GM13976 (cell line): ENCODE measurements at places on chromosomes 3 and 15.

DNA sequence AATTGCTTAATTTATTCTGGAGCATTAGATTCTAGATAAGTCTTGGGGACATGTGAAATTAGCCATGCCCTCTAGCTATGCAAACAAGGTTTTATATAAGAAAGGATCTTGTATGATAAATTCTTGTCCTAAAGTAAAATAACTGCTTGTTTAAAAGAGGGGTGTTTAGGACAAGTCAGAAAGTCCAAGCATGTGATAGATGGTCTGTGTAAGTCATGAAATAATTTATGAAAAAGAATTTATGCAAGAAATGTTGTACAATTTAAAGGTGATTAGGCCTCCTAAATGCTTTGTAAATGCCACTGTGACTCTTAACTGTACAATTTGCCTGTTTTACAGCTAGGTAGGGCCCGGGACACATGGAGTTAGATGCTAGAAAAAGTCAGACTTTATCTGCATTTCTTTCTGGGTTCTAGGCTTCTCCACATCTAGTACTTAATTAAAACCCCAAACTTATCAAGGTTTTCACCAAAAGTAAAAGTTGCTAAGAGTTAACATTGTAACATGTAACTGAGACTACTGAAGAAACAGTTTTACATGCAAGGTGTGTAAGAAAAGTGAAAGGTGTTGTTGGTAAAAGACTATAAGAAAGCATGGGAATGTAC, 13.2 kb downstream of the LINS1 start:
- DNase-seq: no peak

DNA sequence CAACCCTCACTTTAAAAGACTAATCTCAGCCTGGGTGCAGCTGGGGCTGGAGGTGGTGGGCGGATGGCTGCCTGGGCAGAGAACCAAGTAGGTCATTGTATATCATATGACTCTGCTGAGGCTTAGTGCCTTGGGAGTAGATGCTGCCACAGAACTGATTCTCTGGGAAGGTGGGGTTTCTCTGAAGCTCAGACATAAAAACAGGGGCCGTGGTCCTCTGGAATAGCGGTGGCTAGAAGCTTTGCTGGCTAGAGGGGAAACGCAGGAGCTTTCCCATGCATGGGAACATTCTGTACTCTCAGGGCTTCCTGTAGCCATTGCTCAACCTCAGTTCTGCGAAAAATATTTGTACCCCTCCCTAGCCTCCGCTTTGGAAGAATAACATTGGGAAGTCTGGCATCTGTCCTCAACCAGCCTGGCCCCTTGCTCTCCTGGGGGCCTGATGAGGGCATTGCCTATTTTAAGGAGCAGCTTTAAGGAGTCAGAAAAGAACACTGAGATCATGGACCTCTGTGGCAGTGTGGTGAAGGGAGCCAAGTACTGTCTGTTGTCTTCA, 14.7 kb downstream of the TIMP4 start:
- no peak for DNase-seq

GRCh38 chr3:111595232-111595631, at the start of gene ZBED2:
ZBED2 (minus strand) TSS chr3:111595346; CDS start chr3:111594201, 1,145 bp downstream.
- DNase-seq: peak; percentile 23

GRCh38 chr3:106446271-106446670, 577.5 kb upstream of the CBLB start:
- DNase-seq: no peak

DNA sequence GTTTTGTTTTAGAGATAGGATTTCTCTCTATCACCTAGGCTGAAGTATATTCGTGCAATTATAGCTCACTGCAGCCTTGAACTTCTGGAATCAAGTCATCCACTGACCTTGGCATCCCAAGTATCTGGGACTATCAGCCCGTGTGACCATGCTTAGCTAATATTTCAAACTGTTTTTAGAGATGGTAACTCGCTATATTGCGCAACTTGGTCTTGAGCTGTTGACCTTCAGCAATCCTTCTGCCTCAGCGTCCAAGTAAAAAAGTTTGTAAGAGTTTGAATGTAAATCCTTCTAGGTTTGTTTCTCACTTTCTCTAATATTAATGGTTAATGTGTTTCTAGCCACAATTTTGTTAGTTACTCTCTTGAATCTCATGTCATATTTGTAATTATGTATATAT, 1243.5 kb upstream of the CADM2 start:
- DNase-seq: no peak
